Stimulated activated CD8-positive, alpha-beta memory T cell treated with anti-CD3 and anti-CD28 coated beads, Interleukin-12 subunit alpha, Interleukin-12 subunit beta, amount 100 ng/mL, for 1 hour (primary cell): ENCODE measurements at places on chromosomes 5 and 9.

DNA sequence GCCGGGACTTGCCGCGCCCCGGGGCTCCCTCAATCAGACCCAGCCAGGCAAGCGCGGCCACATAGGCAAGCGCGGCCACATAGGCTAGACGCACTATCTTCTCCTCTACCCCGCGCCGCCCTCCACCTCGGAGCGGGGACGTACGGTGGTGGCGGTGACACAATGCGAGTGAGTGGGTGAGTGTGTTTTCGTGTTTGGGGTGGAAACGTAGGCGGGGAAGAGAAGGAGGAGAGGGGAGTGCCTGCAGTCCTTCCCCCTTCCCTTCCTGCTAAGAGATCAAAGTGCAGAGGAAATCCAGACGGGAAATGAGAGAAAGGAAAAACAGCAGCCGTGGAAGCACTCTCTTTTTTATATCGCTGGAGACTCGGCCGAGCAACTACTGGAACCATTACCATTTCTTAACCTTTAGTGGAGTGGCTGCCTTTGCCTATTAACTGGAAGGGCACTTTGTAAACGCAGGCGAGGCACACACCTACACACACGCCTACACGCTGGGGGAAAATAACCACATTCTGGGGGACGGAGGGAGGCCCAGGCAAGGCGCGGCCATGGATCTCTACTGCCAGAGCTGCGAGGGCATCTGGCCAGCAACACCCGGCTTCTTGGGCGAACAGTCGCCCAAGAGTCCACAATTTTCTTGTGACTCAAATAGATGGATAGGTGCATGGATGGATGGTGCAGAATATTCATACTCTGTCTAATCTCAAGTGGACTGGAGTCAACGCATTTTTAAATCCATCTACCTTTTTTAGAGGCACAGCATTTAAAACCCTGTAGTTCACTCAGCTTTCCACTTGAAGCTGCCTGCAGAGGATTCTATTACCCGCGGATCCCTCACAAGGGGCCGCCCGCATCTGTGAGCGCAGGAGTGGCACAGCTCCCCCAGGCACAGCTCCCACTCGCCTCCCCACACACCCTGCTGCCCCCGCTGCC, 2.1 kb downstream of the EDIL3 start:
- DNase-seq: no peak

DNA sequence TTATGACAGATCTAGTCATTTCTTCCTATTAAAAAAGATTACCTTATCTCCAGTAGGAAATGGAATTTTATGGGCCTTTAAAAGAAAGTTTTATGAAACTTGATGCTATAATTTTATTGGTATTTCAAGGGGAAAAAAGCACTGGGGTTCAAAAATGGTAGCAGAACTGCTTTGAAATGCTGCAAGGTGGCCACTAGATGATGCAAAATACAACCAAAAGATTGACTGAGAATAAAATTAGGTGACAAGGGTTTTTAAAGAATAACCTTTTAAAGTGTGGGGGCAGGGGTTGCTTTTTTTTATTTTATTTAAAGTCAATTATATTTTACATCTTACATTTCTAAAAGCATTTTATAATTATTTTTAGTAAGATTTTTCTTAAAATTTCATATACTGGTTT, 61.7 kb downstream of the KLF9 start:
- no peak for DNase-seq

- no peak for DNase-seq
Measured at GRCh38 chr5:84332106-84332505, 52.6 kb downstream of the EDIL3 start.

- DNase-seq: no peak
Measured at GRCh38 chr5:180498378-180498777, 4.2 kb downstream of the CNOT6 start.

GRCh38 chr5:35067985-35068384, 20.2 kb upstream of the AGXT2 start:
- no peak for DNase-seq

- DNase-seq: peak; percentile 62
Measured at GRCh38 chr5:134113902-134114875, at the start of gene TCF7. TSS of gene TCF7 (plus strand) at chr5:134114681. CDS start at chr5:134114907, 226 bp downstream.

- DNase-seq: no peak
Measured at GRCh38 chr9:131454028-131454427, 48.7 kb upstream of the POMT1 start.

DNA sequence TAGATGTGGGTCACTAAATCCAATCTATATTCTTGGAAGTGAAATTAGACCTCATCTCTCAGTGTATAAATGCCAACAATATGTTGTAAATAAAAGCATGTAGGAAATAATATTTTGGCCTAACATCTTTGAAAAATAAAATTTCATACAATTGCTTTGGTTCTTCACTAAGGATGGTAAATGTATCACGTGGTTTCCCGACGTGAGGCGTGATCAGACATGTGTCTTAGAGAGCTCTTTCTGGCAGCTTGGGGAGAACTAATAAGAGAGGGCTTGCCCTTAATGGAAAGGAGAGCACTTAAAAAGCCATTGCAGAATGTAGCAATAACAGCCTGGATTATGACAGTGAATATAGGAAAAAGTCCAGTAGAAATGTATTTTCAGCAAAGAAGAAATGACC, 602.6 kb downstream of the CDH12 start:
- no peak for DNase-seq

DNA sequence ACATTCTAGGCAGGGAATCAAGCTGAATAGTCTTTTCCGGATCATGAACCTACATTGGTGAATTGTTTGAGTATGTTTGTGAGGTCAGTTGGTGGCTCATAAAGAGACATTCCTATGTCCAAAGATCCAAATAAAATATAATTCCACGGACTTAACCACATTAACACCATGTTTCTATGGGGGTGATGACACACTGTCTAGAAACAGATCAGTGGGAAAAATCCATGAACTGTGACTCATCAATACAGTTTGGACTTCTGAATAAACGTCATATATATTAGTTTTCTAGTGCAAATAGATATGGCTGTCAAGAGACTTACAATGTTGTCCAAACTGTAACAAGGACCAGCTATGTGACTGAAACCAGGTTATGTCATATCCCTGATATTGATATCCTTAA, 509.9 kb upstream of the TYRP1 start:
- no peak for DNase-seq

DNA sequence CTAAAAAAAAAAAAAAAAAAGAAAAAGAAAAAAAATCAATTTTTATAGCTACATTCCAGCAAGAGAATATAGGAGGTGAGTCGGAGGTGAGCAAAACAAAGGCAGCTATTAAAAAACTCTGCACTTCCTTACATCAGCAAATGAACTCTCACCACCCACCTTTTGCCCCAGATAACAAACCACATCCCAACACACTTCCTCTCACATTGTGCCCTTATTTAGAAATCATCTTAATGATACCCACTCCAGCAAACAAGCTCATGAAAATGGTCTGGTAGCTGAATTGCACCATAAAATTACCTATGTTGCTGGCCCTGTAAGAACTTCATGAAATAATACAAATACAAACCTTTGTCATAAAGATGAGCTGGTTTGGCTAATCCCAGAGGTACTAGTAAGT, 82.9 kb downstream of the CEMIP2 start:
- peak; percentile 9 for DNase-seq

DNA sequence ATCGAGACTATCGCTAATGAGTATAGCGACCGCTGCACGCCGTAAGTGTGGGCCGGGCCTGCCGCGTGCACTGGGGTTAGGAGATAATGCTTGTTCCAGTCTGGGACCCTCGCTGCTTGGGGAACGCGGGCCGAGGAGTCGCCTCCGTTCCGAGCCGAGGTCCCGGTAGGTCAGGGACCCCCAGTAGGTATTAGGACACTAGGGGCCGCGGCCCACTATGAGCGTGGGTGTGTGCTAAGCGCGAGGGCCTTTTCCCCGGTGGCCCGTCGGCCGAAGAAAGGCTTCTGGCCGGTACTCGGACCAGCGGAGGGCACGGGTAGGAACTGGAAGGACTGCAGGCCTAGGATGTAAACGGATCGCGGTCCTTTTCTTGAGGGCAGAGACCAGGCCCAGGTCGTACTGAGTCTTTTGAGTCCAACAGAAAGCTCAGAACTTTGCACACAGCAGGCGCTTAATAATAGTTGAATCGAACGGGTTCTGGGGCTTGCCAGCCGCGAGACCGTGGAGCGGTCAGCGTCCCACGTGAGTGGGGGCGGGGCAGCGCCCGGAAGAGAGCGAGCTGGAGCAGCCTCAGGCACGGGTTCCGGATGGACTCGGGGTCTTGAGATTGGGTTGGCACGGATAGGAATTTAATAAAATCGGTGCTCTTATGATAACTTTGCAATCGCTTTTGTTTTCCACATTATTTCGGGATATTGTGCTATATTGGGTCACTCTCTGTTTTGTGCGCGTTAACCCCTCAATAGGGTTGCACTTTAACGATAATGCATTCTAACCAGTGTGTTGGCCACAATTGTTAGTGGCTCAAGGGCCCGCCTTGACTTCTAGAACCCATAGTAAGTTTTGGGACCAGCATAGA, 733 bp downstream of the HSPA4 start:
- DNase-seq: peak; percentile 25
